HT1080 (cell line): ENCODE measurements at places on chromosomes 5 and 9.

- DNase-seq: no peak
Observed at GRCh38 chr9:109745335-109746283, 34.4 kb upstream of the PALM2AKAP2 start.

GRCh38 chr5:76990899-76991459 is 38.1 kb downstream of the CRHBP start:
- DNase-seq: no peak

- DNase-seq: no peak
Observed at GRCh38 chr5:14134771-14135170, 8.4 kb upstream of the TRIO start.

DNA sequence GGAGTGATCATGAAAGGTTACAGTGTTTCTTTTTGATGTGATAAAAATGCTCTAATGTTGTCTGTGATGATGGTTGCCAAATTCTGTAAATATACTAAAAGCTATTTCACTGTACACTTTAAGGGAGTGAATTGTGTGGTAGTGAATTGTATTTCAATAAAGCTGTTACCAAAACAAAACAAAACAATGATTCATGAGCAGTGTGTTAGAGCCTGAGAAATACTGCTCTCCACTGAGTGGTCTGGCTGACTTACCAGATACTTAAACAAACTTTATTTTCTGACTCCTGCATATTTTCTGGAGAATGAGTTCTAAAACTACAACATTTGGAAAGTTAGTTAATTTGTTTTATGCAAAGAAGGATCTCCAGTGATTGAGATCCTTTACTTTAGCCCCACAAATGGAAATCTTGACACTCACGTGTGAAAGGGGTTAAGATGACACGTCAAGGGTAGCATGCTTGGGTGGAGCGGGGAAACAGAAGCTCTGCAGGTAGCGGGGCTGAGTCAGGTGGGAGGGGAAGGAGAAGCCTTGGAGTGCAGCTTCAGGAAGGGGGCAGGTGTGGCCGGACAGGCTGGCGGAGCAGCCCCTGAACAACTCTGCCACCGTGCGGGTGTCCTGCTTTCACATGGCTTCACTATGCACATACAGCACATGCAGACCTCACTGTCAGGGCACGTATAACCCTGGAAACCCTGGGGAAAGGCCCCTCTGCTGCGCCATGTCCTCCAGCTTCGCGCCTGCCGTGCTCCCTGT is 256.7 kb downstream of the IRX1 start:
- no peak for DNase-seq

DNA sequence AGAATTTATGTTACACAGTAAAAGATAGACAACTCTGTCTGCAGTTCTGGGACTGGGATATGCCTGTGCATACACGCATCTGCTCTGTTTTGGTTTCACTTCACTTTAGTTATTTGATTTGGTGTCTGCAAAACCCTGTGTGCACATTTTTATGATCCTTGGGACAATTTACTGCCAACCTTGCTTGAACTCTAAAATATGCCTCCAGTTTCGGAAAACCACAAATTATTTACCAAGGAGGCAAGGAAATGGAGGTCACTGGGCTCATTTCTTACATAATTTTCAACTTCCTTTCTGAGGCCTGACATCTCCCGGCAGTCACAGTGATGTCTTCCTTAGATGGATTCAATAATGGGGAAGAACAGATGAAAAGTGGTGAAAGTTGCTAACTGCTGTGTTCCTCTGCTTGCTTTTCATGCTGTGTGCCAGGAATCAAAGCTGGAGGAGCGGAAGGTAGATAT is 61.2 kb upstream of the TAF11L2 start:
- DNase-seq: no peak

GRCh38 chr9:112032743-112033142 is 136.1 kb downstream of the UGCG start:
- no peak for DNase-seq

DNA sequence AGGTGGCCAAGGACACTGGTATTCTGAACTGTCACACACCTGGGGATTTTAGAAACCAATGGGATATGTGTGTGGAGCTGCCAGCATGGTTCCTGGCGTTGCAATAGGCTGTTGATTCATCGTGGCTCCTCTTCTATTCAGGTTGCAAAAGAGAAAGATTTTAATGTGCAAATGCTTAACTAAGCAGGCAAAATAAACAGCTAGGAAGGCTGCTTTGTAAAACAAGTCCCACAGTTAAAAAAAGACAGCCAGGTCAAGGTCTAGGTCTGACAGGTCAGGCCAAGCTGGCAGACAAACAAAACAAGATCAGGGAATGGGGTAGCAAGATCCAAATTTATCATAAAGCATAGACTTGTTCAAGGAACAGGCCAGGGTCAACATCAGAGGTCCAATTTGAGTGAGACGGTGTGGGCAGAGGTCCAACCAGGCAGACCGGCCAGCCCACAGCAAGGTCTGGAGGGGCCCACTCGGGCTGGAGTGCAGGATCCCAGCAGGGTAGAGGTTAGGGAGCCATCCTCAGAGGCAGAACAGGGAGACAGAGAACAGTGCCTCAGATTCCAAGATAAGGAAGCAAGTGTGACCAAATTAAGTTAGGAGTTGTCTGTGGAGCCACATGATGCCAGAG is 45.6 kb downstream of the SUB1 start:
- DNase-seq: no peak

- DNase-seq: no peak
Observed at GRCh38 chr9:120446671-120447070, 133.3 kb downstream of the CDK5RAP2 start.

GRCh38 chr5:122779451-122779850 is 4.6 kb downstream of the SNX2 start:
- no peak for DNase-seq

- DNase-seq: no peak
Observed at GRCh38 chr5:39201781-39202596, 17.4 kb downstream of the FYB1 start.

GRCh38 chr5:150804388-150804787 is 25.8 kb downstream of the SMIM3 start:
- DNase-seq: no peak

DNA sequence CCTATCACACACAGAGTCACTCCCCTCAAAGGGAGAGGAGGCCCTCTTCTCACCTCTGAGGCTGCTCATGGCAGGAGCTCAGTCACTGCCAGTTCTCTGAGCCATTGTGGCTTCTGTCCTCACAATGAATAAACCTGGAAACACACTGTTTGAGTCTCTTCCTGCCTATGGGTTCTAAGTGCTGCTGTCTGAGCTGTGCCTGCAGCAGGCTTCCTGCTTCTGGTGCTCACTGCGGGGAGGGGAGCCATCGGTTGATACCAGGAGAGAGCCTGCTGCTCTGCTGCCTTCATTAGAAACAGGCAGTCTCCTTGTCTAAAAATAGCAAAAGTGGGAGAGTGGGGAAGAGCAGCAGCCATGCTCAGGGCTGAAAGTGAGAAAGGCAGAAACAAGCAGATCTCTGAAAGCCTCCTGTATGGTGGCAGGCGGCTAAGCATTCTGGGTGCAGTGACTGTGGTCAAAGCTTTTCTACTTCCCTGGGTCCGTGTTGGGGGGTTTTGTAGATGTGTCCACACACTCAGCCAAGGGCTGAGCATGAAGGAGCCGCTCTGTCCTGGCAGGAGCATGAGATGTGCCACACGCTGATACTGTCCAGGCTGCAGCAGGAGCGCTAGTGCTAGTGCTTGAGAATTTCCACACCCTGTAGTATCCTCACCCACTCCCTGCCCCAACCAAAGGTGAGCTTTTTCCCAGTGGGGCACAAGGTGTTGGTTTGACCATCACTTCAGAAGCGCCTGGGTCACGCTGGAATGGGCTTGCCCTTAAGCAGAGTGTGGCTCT is 34.2 kb downstream of the PRKACG start:
- no peak for DNase-seq

GRCh38 chr9:80883826-80884579 is 805.3 kb downstream of the TLE1 start:
- DNase-seq: no peak

DNA sequence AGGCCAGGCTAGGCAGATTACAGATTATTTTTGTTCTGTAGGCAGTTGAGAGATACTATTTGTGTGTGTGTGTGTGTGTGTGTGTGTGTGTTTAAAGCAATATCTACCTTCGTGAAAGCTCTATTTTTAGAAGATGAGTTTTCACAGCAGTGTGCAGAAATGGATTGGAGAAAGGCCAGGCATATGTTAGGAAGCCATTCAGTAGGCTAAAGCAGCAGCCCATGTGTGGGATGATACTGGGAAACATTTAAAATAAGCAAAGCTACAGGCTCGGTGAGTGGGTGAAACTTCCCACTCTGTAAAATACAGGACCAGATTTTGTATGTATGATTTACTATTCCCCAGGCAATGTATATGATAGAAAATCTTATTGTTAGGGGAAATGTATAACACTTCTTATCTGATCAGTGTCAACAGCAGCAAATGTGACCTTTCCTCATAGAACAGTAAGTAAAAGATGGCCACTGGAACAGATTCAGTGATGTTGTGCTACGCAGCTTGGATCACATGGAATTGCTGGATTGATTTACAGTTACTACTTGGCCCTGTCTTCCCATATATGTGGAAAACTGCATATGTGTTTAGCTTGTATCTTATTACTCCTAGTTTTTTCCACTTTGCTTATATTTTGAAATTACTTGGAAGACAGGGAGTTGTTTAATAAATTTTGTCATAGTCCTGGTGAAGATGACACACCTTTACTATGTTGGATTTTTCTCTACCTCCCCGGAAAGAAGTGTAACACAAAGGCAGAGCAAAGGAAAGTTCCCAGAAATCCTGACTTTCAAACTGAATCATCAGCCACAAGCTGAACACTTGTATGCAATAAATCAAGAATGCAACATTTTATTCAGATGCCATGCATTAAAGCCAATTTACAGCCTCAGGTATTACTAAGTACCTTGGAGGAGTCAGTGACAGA is 1077.7 kb upstream of the SEMA6A start:
- no peak for DNase-seq

- no peak for DNase-seq
Observed at GRCh38 chr9:94127806-94128205, 43.5 kb downstream of the PTPDC1 start.

- peak; percentile 63 for DNase-seq
Observed at GRCh38 chr5:72498284-72498683, 8.9 kb downstream of the ZNF366 start.

DNA sequence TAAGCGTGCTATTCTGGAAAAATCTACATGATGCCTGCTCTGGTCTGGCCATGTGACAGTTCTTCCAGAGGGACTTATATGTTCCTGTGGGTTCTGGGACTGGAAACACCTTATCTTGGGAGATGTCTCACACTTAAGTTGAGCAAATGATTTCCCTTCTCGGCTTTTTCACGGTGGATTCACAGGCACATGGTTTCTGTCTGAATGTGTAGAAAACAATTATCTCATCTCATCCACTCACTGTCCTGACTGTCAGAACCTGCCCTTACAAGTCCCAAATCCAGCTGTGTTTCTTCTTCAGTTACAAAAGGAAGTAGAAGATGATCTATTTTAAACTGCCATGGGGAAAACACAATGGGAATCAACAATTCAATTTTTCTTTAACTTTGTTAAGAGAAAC is 184.0 kb downstream of the SYK start:
- DNase-seq: no peak

- no peak for DNase-seq
Observed at GRCh38 chr5:135234666-135235401, 164.2 kb downstream of the MACROH2A1 start.

DNA sequence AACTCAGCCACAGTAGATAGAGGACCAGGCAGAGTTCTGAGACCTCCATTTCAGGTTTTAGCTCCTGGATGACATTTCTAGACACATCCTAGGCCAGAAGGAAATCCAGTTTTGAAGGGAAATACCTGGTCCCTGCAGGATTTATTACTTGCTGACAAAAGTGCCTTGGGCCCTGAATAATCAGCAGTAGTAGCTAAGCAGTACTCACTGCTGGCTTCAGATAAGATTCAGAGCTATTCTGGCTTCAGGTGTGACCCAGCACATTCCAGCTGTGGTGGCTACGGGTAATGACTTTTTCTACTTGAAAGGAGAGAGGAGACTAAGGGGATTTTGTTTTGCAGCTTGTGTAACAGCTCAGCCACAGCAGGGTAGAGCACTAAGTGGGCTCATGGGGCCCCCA is 34.0 kb downstream of the NDUFAF2 start:
- DNase-seq: no peak

- no peak for DNase-seq
Observed at GRCh38 chr9:124271660-124272059, 13.9 kb downstream of the NEK6 start.

DNA sequence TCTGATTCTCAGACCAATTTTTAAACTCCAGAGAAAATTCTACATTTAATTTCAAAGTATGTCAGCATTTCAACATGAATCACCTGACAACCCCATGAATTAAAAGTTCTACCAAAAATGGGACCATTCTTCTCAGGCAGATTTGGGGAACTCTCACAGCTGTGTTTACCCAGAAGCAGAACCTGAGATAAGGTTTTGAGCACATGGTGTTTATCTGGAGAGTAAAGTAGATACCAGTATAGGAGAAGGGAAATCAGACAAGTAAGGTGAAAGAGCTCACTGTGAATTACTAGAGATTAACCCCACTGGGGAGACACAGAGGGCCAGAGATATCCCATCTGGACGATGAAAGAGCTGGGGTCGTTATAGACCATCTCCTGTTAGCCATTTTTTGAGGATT is 729.1 kb downstream of the DNAH5 start:
- no peak for DNase-seq

- DNase-seq: no peak
Observed at GRCh38 chr9:132011309-132011708, 68.4 kb downstream of the MED27 start.

- peak; percentile 48 for DNase-seq
Observed at GRCh38 chr9:133889584-133890301, 102.4 kb downstream of the VAV2 start.

DNA sequence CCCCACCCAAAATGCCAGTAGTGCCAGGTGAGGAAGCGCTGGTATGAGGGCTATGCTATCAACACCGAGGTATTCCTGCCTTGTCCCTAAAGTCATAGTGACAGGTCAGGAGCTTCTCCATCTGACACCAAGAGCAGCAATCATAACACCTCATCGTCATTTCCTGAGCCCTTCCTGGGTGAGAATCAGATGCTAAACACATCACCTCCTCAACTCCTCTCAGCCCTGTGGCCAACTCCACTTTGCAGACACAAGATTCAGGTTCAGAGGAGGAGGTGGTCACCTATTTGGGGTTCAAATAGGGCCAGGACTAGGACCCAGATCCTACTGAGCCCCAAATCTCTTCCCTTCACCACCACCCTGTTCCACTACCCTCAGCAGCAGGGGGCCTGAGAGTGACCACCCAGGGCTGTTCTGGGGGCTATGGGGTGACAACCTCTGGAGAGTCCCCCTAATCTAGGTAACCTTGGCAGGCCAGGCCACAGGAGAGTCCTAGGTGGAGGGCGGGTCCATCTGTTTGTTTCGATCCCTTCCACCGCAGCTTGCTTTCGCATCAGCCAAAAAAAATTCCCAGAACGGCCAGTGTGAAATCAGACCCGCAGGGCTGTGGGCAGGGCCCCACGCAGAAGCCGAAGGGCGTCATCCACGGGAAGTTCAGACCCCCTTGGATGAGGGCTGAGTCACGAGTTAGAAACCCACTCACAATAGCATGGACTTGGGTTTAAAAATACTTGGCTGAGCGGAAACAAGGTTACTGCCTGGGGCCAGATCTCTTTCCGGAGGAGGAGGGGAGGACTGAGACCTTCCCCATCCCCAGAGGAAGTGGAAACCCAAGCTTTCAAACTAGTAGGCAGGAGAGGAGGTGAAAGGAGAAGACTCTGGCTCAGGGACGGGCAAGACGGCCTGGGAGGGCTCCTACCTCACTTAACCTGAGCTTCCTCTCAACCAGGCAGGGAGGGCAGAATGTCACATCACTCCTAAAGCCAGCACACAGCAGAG is 8.7 kb downstream of the STK10 start:
- no peak for DNase-seq
